ENCODE measurements at places on chromosomes 16 and 17. TPM values are rescaled to one million over a fixed set of nuclear protein-coding genes. Genes with fewer than 3 reads are reported as not detected.
A peak's percentile ranks its signal among the peaks of the same experiment; 100 is the strongest.

DNA sequence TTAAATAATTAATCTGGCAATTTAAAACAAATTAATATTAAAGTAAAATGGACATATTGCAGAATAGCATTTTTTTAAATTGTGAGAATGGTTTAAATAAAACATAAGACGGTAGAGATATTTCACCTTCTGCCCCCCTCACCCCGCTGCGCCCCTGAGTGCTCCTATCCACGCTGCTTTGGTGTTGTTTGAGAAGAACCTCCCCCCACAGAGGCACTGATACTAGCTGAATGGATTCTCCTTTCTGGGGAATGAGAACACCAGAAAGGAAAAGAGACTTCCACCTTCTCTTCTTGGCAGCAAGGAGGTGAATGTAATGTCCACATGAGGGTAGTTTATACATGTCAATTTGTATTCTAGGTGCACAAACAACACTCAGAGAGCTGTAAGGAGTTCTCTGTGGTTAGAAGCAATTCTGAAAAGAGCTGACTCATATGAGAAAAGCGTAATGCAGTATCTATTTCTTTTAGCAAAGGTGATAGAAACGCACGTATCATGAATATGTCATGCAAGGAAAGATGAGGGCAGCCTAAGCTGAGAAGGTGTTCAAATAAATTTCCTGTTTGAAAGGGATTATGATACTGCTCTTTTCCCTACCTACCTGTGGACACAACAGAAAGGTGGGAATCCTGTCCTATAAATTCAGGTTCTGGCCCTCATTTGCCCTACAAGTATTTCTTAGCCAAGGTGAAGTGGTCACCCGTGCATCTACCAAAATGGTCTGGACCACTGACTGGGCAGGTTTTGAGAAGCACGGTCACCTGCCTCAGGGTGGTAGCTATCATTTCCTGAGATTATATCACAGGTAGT, 126.9 kb downstream of the PARN start:
- DNase-seq: peak; percentile 32
- H3K27ac ChIP-seq: peak overlapping the region; percentile 74
- H3K27me3 ChIP-seq: no peaks in the 10 kb centered on the region
- H3K4me1 ChIP-seq: peaks cover 45% of the 10 kb centered on the region
- H3K4me3 ChIP-seq: no peak overlapping the region

DNA sequence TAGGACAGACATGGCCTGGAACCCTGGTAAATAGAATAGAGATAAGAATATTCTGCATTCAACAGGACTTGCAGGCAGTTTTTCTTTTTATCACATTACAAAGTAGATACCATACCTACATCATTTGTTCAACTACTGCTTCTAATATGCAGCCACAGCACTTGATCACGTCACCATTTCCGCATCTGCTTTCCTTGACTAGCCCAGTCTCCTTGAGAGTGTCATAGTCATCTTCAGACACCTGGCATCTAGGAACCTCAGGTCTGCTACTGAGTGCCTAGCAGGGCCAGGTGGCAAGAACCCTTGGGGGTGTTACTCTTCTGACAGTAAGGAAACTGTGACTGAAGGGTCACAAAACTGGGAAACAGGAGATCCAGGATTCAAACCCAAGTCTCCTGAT, 93.2 kb upstream of the TOB1 start:
- peaks cover 19% of the 10 kb centered on the region for H3K4me1 ChIP-seq
- H3K36me3 ChIP-seq: peaks cover 3% of the 10 kb centered on the region
- no peak overlapping the region for H3K4me3 ChIP-seq

- no peak overlapping the region for H3K4me3 ChIP-seq
- H3K27me3 ChIP-seq: peaks cover 35% of the 10 kb centered on the region
- H3K4me1 ChIP-seq: peaks cover 8% of the 10 kb centered on the region
- DNase-seq: no peak
- no peak overlapping the region for H3K27ac ChIP-seq
Observed at GRCh38 chr17:6926667-6927066, 69.2 kb upstream of the ALOX12 start.

DNA sequence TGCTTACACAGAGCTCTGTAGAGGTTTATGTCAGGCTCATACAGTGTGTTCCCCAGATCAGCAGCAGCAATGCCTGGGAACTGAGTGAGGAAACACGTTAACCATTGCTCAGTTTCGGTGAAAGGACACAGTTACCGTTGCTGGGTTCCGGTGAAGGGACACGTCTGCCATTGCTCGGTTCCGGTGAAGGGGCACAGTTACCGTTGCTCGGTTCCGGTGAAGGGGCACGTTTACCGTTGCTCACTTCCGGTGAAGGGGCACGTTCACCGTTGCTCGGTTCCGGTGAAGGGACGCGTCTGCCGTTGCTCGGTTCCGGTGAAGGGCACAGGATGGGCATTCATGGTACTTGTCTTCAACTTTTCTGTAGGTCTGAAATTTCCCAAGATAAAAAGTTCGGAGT, 81.7 kb downstream of the MRM3 start:
- H3K4me3 ChIP-seq: no peak overlapping the region
- no peaks in the 10 kb centered on the region for H3K27me3 ChIP-seq
- no peak for DNase-seq
- H3K4me1 ChIP-seq: peaks cover 52% of the 10 kb centered on the region
- H3K27ac ChIP-seq: no peak overlapping the region

Gene SP6
- total RNA-seq: 0.16 TPM

Gene ARHGAP44
- 4.9 TPM for total RNA-seq

Measured in osteocyte (in vitro differentiated cells).